Liver (tissue), 10 donors: ENCODE measurements at places on chromosomes 13 and 19. TPM values are rescaled to one million over a fixed set of nuclear protein-coding genes. Genes with fewer than 3 reads are reported as not detected.

SLAIN1 gene
- polyA plus RNA-seq, result 6.4 TPM

CEACAM3 gene
- polyA plus RNA-seq, result not detected

CBARP gene
- 0.06 TPM for polyA plus RNA-seq

PDE4C gene
- not detected for polyA plus RNA-seq

XRCC1 gene
- polyA plus RNA-seq, result 4.5 TPM

RASA3 gene
- 0.64 TPM for polyA plus RNA-seq

- DNase-seq, result no peak
- no peaks in the 10 kb centered on the region for H3K36me3 ChIP-seq
- H3K4me3 ChIP-seq, result no peak overlapping the region
- H3K4me1 ChIP-seq, result no peaks in the 10 kb centered on the region
Measured at GRCh38 chr13:59748046-59748445, 415.7 kb downstream of the DIAPH3 start.

DNA sequence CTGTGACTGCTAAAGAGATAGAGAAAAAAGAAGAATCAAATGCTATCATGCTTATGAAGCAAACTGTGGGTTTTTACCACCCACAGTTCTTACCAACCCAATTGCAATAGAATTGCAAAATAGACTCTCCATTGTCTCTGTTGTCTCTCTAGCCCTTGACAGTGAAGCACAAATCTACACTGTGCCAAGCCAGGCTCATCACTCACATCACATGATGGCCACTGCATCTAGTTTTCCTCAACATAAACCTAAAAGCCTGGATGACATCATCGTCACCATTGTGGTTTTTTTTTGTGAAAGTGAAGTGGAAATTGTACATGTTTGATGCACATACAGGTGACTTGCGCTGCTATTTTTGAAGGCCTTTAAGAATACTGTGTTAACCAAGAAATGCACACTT, 56.1 kb downstream of the KL start:
- H3K4me3 ChIP-seq, result no peak overlapping the region
- no peak overlapping the region for H3K27ac ChIP-seq
- no peaks in the 10 kb centered on the region for H3K4me1 ChIP-seq
- DNase-seq, result no peak
- H3K36me3 ChIP-seq, result no peaks in the 10 kb centered on the region

DNA sequence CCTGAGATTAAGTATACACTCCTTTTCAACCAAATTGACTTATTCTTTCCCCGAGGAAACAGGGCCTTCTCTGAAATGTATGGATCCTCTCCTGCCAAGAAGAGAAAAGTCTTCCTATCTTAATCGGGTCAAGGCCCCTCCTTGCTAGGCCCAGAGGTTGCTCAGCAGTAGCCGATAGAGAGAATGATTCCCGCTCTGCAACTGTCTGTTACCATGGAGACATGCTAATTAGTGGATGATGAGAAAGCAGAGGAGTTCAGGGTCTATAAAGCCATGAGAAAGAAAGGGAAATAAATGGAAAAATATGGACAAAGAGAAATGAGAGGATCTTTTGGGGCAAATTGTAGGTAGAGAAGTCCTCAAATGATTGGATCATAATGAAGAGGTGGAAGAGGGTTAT, 103.5 kb downstream of the POU4F1 start:
- H3K4me1 ChIP-seq, result no peaks in the 10 kb centered on the region
- H3K27me3 ChIP-seq, result no peaks in the 10 kb centered on the region
- DNase-seq, result no peak
- no peak overlapping the region for H3K4me3 ChIP-seq
- H3K27ac ChIP-seq, result no peak overlapping the region

GRCh38 chr19:29016926-29017760, 195.8 kb downstream of the UQCRFS1 start:
- DNase-seq, result no peak
- H3K4me1 ChIP-seq, result no peaks in the 10 kb centered on the region
- H3K27me3 ChIP-seq, result no peaks in the 10 kb centered on the region

- H3K4me3 ChIP-seq, result no peak overlapping the region
- peaks cover 20% of the 10 kb centered on the region for H3K4me1 ChIP-seq
- H3K27me3 ChIP-seq, result no peaks in the 10 kb centered on the region
- peaks cover 5% of the 10 kb centered on the region for H3K36me3 ChIP-seq
- no peak for DNase-seq
Measured at GRCh38 chr19:46014534-46014933, 8.3 kb downstream of the PGLYRP1 start.

- no peak for DNase-seq
- no peaks in the 10 kb centered on the region for H3K36me3 ChIP-seq
- H3K27me3 ChIP-seq, result no peaks in the 10 kb centered on the region
- peaks cover 14% of the 10 kb centered on the region for H3K4me1 ChIP-seq
Measured at GRCh38 chr19:4593409-4593851, 33.9 kb upstream of the SEMA6B start.

DNA sequence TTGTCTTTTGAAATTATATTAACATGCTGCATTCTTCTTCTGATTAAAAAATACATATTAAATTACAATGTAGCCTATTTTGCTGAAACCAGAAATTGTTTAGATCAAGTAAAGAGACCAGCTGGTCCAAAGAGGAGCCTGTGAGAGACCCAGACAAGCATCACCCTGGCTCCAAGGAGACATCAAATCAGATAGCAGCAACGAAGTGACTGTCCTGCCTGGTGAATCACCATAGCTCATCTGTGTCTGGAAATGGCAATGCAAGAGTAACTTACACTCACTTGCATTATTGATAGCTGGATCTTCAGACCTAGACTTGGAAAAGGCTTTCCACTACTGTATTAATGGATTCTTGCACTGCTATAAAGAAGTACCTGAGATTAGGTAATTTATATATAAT, 169.1 kb downstream of the KCTD12 start:
- H3K4me3 ChIP-seq, result no peak overlapping the region
- H3K4me1 ChIP-seq, result no peaks in the 10 kb centered on the region
- H3K36me3 ChIP-seq, result no peaks in the 10 kb centered on the region
- no peaks in the 10 kb centered on the region for H3K27me3 ChIP-seq

DNA sequence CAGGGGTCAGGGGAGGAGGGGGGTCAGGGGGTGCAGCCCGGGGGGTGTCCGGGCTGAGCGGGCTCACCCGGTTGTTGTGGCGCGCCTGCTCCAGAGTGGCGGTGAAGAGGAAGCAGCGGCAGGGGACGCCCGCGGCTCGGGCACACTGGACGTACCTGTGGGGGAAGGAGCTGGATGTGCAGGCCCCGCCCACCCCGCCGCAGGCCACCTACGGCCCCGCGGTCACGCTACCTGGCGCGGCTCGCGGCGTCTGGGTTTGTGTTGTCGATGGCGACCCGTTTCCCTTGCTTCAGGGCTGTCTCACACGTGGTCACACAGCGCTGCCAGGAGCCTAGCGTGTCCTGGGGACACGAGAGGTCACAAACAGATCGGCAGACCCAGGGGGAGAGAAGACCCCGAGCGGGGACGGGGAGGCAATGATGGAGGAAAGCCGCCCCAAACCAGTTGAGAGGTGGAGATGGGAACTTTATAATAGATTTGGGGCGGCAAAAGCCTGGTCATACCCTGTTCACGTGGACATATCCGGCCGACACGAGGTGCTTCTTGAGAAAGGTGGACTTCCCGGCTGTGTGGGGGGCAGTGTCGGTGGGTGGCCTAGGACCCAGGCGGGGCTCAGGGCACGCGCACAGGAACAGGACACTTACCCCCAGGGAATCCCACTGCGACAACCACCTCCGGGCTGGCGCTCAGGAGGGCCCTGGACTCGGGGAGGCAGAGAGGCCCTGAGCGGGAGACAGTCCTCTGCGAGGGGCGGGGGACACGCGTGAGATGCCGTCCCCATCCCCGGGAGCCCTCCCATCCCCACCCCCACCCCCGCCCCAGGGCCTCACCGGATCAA, 5.6 kb downstream of the PNKP start:
- no peak overlapping the region for H3K27ac ChIP-seq
- no peak for DNase-seq
- peaks cover 18% of the 10 kb centered on the region for H3K4me1 ChIP-seq
- H3K36me3 ChIP-seq, result peaks cover 4% of the 10 kb centered on the region
- H3K27me3 ChIP-seq, result no peaks in the 10 kb centered on the region
- H3K4me3 ChIP-seq, result no peak overlapping the region

DNA sequence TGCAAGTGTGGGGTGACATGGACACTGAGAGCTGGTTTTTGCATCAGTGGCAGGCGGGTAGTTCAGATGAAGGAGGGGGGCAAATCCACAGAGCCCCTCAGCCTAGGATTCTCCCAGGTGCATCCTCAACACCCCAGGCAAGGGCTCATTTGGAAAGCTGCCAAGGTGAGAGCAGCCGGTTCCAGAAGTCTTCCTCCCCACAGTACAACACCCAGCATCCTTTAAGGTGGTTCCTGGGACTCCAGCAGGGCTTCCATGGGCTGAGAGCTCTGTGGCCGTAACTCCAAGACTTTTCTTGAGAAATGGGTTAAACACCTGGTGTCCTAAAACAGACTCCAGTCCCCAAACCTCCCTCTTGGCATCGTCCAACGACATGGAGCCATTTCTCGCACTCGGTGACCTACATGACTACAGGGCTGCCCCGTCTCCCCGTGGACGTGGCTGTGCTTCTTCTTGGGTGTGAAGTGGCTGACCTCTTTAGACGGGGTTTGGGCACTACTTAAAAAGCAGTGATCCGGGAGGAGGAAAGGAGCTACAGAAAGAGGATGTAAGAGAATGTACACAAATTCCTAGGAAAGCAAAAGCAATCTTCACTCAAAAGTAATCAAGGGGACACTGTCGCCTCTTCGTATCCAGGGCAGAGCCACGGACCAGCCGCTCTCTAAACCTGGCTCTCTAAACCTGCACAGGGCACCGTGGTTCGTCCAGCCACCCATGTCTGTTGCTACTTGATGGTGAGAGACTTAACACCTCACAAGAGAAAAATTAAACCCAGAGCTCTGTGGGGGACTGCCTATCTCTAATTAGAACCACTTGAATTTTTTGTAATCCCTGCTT, 25.5 kb downstream of the RANBP3 start:
- peaks cover 52% of the 10 kb centered on the region for H3K4me1 ChIP-seq
- H3K27ac ChIP-seq, result no peak overlapping the region
- H3K27me3 ChIP-seq, result no peaks in the 10 kb centered on the region
- peaks cover 4% of the 10 kb centered on the region for H3K36me3 ChIP-seq
- no peak overlapping the region for H3K4me3 ChIP-seq
